ENCODE measurements at places on chromosomes 2 and 18.

DNA sequence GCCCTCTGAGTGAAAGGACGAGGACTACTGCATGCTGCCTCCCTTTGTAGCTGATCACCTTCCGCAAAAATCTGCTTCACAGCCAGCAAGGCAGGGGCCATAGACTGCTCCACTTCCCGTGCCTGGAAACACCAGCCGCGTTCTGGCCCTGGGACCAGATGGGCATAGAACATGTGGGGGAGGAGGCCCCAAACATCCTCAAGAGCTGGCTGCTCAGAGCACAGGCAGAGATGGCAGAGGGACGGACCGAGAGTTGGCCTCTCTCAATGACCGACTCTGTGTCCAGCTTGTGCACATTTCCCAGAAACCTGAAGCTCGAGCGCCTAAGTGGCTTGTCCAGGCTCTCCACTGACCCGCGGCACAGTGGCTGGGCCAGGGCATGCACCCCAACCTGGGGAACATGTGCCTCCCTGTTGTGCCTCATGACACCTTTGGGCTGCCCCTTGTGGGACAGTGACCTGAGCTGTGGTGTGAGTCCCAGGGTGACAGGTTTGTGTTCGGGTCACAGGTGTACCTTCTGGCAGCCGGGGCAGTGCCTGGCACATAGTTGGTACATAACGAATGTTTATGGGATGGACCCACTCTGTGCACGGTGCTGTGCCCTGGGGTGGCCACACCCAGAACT, 9.1 kb downstream of the KCNF1 start:
- DNase-seq = no peak

GRCh38 chr18:12119358-12119757, 25.7 kb downstream of the ANKRD62 start:
- DNase-seq = no peak

- DNase-seq = no peak
Measured at GRCh38 chr2:62412347-62412742, 93.7 kb downstream of the TMEM17 start.

DNA sequence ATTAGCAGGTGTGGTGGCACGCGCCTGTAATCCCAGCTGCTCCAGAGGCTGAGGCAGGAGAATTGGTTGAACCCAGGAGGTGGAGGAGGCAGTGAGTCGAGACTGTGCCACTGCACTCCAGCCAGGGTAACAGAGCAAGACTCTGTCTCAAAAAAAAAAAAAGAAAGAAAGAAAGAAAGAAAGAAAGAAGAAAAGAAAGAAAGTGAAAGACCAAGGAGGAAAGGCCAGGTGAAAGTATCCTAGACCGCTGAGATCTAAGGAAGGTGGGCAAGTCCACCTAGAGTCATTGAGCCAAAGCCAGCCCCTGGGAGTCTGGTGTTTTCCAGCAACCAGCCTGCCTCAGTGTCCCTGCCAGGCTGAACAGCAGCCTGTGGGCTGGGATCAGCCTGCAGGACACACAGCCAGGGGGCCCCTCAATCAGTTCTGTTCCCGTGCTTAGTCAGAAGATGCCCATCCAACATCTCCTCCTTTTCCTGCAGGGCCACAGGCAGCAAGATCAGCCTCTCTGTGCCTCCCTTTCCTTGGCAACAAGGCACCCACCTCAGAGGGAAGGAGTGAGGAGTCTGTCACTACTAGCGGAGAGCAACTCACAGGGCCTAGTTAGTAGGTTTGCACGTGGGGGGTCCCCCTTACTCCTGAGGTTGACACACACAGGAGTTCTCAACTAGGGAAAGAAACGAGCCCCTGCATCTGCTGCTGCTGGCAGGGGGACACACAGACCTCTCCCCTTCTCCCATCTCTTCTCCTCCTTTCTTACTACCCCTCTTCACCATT, 64.1 kb downstream of the SMAD7 start:
- no peak for DNase-seq

DNA sequence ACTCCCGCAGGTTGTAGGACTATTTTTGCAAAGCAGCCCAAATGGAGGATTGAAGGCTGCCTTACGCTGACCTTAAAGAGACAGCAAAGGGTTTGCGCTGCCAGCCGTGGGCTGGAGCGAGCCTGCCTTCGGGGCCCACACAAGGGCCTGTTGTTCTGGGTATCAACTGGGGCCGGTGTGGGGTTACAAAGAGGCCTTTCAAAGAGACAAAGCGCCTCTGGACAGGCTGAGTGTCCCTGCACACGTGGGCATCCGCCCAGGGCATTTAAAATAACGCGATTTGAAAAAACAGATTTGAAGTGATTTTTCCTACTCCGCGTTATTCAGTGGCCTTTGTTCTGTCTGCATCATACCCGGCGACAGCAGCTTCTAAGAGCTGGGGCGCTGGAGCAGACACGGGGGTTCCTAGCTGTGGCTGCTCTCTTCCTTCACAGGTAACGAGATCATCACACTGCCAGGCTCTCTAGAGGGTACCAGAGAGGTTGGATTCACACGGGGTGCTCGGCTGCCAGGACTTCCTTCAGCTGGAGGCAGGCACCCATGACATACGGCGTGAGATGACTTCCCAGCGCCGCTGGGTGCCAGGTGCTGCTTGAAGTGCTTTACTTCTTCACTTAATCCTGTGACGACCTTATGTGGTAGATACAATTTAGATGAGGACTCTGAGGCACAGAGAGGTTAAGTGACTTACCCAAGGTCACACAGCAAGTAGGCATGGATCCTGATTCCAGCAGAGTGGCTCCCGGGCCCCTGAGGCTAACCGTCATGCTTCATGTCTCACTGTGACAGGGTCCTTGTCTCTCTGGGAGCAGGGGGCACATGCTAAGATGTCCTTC, 32.2 kb downstream of the MAL start:
- no peak for DNase-seq

DNA sequence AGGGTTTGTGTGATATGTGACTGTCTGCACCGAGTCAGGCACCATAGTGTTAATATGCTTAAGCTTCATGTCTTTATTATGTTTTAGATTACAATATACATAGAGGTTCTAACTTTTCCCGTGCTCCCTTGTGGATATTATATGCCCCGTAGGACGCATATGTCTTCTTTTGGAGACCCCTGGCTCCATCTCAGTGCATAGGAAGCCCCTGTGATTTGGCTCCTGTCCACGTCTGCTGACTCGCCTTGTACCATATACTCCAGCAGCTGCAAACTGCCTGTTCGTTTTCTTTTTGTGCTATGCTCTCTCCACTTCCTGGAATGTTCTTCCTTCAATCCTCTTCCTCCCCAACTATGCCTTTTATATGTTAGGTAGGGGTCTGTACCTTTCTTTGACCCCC, 110.9 kb downstream of the PTRHD1 start:
- DNase-seq = no peak

GRCh38 chr2:17805166-17805565, 11.1 kb upstream of the MSGN1 start:
- DNase-seq = no peak

DNA sequence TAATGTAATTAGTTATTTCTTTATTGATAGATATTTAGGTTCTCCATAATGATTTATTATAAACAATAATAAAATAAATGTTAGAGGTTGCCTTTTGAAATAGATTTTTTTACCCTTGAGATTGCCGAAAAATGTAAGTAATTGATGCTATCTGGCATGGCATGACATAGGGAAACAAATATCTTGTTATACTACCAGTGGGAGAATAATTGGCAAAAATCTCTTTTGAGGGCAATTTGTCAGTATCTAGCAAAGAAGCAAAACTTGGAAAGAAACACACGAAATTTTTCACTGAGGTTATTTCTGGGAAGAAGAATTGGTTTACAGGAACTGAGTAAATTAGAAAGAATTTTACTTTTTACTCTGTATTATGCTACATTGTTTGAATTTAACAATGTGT, 547.2 kb upstream of the SETBP1 start:
- DNase-seq = no peak

GRCh38 chr2:14867853-14868252, 235.3 kb downstream of the LRATD1 start:
- DNase-seq = no peak

- no peak for DNase-seq
Measured at GRCh38 chr18:11736656-11737055, 47.6 kb downstream of the GNAL start.

DNA sequence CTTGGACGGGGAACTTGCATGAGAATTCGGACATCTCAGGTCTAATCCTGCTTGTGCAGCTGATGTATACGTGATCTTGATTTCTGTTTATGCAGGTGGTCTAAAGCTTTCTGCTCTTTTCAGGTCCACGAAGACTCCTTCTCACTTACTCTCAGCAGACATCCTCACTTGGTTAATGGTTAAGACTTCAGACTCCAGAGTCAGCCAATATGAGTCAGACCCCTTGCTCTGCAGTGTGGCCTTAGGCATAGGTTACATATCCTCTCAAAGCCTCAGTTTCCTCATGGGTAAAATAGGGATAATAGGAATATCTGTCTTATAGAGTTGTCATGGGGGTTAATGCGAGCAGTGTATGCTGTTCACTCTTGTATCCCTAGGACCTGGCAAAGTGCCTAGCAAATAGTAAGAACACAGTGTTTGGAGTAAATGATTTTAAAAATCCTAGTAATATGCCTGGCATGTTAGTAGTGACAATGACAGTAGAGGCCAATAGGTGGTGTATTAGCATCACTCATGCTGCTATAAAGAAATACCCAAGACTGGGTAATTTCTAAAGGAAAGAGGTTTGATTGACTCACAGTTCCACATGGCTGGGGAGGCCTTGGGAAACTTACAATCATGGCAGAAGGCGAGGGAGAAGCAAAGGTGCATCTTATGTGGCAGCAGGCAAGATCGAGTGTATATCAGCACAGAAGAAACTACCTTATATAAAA, 42.3 kb downstream of the XRCC5 start:
- no peak for DNase-seq

- DNase-seq = no peak
Measured at GRCh38 chr2:161983866-161984265, 90.1 kb downstream of the DPP4 start.

- DNase-seq = no peak
Measured at GRCh38 chr2:33274524-33274923, 201.9 kb upstream of the RASGRP3 start.

DNA sequence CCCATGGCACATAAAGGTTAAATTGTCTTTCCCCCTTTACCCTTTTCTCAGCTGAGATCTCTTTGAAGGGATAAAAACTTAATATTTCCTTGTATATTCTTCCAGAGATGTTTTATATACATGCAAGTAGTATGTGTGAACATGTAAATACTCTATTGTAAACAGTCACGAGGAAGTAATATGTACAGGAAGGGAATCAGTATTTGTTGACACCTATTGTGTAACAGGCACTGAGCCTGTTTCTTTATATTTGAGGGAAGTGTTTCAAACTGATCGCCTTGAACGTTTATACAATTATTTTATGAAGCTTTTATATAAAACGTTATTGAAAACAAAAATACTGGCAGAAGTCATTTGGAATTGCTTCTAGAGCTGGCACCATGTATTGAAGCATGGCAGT, 13.2 kb downstream of the RALBP1 start:
- no peak for DNase-seq

DNA sequence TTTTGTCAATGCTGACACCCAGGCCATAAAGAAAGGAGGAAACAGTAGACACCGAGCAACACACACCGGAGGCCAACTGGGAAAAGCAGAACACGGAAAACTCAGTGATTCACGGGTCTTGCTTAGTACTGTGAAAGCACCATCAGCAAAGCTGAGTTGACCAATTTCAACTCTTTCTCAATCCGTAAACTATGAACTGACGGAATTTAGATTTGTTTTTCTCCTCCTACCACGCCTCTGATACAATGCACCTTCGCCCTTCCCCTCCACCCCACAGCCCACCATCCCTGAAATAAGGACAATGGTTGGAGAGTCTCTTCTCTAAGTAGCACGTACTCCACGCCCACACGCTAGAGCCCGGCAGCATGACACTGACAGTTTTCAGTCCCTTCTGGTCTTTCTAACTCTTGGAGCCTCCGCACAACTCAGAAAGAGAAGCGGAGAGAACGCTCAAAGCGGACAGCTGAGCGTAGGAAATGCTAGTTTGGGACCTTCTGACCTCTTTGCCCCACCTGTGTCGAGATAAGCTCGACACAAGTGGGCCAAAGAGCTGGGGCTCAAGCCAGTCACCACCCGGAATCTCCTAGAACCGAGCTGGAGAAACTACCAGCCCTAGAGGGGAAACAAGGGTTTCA, 669 bp downstream of the LNPK start:
- peak; percentile 51 for DNase-seq

DNA sequence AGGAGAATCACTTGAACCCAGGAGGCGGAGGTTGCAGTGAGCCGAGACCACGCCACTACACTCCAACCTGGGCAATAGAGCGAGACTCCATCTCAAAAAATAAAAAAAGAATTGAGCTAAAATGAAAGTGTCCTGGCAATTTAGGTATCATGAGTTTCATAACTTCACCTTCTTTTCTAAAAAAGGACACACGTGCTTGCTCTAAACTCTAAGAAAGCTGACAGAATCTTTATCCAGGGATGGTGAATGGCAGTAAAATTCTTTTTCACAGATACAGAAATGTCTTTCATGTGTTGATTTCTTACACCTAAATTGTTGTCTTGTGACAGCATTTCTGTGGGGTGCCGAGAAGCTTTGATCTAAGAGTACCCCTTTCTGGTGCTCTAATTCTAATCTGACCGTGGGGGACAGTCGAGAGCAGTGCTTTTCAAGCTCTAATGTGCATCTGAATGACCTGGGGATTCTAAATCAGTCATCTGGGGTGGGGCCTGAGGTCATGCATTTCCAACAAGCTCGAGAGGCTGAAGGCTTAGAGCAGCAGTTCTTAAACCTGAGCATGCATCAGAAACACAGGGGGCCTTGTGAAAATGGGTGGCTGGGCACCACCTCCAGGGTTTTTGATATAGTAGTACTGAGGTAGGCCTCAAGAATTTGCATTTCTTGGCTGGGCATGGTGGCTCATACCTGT, 42.1 kb upstream of the REL start:
- DNase-seq = no peak

DNA sequence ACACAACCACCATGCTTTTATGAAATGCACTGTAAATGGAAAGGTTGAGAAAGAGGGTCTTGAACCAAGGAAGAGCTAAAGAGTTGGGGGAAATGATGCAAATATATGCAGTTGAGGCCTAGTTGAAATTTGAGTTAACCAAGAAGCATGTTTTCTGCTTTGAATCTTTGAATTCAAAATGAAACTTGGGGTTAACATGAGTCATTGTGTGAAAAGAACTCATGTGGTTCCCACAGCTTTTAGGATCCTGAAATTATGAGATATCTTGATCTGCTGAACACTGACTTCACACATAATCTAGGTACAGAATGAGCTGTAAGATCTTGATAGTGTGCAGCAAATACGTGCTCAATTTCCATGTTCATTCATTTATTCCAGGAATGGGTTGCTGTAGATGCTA, 422.9 kb upstream of the TRIB2 start:
- no peak for DNase-seq

DNA sequence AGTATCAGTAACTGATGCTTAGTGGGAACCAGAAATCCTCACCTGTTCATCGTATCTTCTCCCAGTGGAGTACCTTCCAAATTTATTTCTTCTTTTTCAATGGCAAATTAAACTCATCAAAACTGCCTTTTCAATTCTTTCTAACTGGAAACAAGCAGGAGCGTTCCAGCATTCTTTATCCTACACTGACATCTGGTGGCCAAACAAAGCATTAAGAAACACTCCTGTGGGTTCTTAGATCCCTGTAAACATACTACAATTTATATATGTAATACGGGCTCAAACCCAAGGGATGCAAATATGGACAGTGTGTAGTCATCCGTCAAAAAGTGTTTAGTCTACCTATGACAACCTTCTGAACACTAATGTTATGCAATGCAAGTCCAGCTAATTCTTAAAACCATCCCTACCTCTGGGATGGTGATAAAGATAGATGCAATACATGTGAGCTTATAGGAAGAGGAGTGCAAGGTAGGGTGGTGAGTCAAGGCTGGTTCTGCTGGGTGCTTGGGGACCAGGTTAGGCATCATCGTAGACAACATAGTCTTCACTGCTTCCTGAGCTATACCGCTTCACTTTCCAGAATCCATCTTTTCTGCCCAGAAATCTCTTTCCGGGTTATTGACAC, 375.0 kb downstream of the CTNNA2 start:
- no peak for DNase-seq

Data from stimulated activated CD4-positive, alpha-beta T cell treated with anti-CD3 and anti-CD28 coated beads, Interleukin-1b, Interleukin-23, amount 100 ng/mL, for 24 hours (primary cell).